ENCODE measurements at places on chromosomes 1 and 21.
A peak's percentile ranks its signal among the peaks of the same experiment; 100 is the strongest.

DNA sequence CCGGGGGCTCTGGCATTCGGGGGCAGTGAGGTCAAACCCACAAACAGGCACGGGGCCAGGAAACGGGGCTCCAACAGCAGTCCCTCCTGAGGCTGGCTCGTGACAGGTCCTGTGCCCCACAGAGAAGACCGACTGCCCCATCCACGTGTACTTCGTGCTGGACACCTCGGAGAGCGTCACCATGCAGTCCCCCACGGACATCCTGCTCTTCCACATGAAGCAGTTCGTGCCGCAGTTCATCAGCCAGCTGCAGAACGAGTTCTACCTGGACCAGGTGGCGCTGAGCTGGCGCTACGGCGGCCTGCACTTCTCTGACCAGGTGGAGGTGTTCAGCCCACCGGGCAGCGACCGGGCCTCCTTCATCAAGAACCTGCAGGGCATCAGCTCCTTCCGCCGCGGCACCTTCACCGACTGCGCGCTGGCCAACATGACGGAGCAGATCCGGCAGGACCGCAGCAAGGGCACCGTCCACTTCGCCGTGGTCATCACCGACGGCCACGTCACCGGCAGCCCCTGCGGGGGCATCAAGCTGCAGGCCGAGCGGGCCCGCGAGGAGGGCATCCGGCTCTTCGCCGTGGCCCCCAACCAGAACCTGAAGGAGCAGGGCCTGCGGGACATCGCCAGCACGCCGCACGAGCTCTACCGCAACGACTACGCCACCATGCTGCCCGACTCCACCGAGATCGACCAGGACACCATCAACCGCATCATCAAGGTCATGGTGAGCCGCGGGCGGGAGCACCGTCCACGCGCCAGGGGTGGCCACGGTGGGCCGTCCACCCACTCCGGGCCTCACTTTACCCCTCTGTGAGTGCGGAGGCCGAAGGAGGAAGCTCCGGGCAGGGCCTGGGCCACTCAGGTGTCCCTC lies 14.2 kb downstream of the COL6A2 start:
- DNase-seq = no peak

DNA sequence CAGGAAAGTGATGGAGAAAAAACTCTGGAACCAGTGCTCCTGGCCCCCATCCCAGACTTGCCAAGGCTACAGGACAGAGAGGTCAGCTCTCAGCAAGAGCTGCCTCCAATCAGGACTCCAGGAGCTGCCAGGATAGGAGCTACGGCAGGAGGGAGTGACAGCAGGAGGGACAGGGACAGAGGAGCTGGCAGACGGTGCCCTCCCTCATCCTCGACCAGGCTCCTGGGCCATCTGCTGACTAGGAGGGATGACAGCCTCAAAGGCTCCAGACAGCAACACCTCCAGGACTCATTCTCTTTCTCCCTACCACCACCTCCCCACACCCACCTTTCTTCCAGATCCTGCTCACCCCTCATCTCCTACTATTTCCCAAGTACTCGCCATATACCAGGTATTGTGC lies 22.7 kb downstream of the DLGAP3 start:
- DNase-seq = no peak

- DNase-seq = peak; percentile 24
Measured at GRCh38 chr1:155910621-155911121, 478 bp downstream of the RIT1 start.

GRCh38 chr1:78437396-78437795 lies 53.4 kb upstream of the PTGFR start:
- DNase-seq = no peak

GRCh38 chr1:39671433-39671792 lies 494 bp downstream of the NT5C1A start:
- DNase-seq = no peak

DNA sequence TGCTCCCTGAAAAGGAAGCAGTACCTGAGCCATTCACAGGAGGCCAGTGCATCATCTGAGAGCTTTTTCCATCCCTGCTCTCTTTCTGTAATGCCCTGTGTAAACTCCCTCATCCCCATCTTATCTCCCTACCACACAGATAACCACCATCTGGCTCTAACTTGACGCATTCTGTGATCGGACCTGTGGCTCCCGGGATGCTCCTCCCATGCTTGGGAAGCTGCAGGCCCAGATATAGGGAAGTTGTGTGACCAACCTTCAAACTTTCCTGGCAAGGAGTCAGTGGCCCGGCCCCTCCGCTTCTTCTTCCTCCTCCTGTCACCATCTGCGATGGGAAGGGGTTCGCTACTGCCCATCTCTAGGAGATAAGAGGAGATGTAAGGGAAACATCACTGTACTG lies 21.1 kb downstream of the MKNK1 start:
- no peak for DNase-seq

DNA sequence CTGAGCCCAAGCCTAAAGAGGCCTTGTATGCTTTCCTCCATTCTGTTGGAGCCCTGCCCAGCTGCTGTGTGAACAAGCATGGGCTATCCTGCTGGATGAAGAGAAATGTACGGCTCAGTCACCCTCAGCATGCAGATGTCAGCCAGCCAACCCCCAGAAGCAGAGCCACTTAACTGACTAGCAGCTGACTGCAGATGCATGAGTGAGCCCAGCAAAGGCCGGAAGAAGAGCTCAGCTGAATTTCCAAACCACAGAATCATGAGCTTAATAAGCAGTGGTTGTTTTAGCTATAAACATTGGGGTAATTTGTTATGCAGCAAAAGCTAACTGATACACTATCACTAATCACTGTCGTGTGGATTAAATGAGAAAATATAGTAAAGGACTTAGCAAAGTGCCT lies 39.0 kb downstream of the FOXO6 start:
- DNase-seq = no peak

DNA sequence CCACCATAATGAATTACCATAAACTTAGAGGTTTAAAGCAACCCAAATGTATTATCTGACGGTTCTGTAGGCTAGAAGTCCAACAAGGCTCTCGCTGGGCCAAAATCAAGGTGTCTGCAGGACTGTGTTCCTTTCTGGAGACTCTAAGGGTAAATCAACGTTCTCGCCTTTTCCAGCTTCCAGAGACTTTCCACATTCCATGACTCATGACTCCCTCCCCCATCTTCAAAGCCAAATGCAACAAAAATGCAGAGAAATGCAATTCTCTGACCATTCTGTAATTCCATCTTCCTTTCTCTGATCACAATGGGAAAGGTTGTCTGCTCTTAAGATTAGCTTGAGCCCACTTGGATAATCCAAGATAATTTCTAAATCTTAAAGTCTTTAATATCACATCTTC lies 287.1 kb downstream of the LTN1 start:
- no peak for DNase-seq

DNA sequence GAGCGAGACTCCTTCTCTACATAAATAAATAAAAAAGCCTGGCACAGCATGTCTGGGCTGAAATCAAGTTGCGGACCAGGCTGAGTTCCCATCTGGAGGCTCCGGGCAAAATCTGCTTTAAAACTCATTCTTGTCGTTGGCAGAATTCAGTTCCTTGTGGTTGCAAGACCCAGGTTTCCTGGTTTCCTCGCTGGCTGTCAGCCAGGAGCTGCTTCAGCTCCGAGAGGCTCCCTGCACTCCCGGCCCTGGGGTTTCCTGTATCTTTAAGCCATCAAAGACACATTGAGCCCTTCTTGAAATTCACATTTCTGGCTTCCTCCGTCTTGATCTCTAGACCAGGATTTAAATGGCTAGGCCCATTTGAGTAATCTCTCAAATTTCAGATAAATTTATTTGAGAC lies 20.6 kb upstream of the SCCPDH start:
- no peak for DNase-seq

DNA sequence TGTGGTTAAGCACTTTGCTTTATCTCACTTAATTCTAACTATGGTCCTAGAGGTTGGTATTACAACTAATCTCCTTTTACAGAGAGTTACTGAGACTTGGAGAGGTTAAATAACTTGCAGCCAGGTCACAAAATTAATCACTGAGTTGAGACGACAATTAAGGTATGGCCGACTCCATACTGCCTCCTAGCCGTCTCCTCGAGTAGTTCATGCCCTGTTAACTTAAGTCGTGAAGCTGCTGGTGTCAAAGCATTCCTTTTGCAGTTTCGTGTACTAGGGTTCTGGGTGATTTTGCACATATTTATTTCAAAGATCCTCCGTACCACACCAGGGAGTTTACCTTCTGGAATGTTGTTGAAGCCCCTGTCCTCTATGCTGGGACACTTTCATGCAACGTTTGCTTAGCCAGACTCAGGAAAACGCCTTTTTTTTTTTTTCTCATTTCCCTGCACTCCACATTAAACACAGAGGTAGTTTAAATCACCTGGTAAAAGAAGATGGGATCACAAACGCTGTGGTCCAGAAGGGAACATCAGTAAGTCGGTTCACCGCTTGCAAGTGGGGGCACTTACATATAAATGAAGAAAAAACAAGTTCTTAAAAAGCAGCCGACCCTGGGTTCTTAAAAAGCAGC lies 570 bp upstream of the NEK7 start:
- DNase-seq = peak; percentile 66

- no peak for DNase-seq
Measured at GRCh38 chr1:31859719-31860118, 43.9 kb upstream of the SPOCD1 start.

- DNase-seq = no peak
Measured at GRCh38 chr1:106568201-106568974, 488.1 kb upstream of the PRMT6 start.

DNA sequence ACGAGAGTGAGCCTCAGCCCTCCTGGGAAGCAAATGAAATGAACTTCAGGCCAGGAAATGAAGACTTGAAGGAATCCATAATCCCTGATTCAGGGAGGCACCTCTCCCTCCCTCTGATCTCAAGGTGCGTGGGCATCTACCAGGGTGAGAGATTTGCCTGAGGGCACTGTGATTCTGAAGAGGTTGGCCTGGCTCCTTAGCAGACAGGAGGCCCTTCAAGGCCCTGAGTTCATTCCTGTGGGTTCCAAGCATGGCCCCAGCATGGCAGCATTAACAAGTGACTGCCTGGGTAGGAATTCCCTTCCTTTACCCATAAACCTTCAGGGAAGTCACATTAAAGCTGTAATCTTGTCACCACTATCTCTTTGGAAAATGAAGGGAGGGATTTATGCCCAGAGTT lies 29.8 kb upstream of the IFNGR2 start:
- no peak for DNase-seq

GRCh38 chr1:1440262-1441001 lies 4.9 kb downstream of the VWA1 start:
- DNase-seq = no peak

DNA sequence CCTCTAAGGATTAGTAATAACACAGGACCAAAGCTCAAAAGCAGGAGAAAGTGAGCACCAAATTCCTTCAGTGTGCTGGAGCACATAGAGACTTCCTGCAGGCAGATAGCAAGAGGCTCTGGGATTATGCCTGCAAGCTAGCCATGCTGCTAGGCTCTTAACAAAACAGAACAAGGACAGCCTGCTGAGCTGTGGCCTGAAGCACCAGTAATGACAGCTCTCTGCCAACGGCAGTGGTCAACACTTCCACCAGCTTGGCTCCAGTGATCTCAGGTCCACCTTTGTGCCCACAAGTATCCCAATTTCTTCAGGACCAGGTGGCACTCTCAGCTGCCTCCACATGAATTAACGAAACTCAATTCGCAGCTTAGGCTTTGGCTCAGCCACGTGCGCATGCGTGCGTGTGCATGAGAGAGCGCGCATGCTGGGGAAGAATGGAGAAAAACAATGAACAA lies 64.2 kb downstream of the SLC45A1 start:
- no peak for DNase-seq

- DNase-seq = no peak
Measured at GRCh38 chr1:63935143-63935542, 161.3 kb downstream of the ROR1 start.

DNA sequence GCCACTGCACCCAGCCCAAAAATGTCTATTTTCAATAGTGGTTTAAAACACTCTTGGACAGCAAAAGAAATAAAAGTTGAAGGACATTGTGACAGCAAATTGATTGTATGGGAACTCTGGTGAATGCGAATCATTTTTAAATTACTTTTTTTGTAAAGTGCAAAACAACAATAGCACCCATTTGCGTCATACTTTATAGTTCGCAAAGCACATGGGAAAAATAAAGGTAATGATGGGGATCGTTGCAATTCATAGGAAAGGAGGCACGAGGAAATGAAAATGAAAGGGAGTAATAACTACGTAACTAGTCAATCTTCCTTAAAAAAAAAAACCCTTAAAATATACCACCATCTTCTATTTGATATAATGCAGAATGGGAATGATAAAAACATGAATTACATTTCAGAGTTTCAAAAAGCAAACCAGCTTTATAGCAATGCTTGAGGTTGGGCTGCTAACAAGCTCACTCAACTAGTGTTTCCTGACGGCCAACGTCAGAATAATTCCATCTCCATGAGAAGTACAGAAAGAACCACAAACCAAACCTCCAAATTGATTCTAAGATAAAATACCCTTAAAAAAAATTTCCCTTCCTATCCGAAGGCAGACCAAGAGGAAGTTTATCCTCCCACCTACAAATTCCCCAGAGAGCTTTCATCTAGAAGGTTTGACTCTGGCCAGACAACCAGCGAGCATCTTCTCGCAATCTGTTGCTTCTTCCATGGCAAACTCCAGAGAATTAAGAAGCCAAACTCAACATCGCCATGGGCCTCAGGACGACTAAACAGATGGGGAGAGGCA lies at the start of gene EDARADD:
TSS of gene EDARADD (plus strand) at position 606 of the 801 bp plus-strand sequence. CDS start at position 765, 159 bp downstream.
- no peak for DNase-seq

- no peak for DNase-seq
Measured at GRCh38 chr21:42971897-42972275, 2.5 kb upstream of the PKNOX1 start.

- no peak for DNase-seq
Measured at GRCh38 chr1:24077278-24077978, 34.5 kb downstream of the MYOM3 start.

- peak; percentile 38 for DNase-seq
Measured at GRCh38 chr1:12549460-12550349, 68.3 kb downstream of the DHRS3 start.

DNA sequence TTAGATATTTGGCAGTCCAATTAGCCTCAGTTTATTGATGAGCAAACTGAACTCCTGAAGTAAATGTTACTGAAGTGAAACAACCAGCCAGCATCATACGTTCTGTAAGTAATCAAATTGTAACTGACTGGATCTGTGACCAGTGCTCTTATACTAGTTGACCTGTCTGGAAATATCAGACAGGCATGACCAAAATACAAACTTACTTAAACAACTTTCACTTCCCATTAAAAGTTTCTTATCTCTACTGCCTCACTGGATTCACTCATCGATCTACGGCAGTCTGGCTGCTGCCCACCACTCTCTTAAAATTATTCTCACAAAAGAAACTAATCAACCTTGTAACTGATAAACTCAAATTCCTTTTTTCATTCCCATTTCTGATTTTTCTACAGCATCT lies 56.4 kb downstream of the WDR3 start:
- DNase-seq = no peak
